ENCODE measurements at places on chromosomes 12 and 14.

GRCh38 chr12:41361738-41362137 lies 173.6 kb downstream of the PDZRN4 start:
- no peak for DNase-seq

DNA sequence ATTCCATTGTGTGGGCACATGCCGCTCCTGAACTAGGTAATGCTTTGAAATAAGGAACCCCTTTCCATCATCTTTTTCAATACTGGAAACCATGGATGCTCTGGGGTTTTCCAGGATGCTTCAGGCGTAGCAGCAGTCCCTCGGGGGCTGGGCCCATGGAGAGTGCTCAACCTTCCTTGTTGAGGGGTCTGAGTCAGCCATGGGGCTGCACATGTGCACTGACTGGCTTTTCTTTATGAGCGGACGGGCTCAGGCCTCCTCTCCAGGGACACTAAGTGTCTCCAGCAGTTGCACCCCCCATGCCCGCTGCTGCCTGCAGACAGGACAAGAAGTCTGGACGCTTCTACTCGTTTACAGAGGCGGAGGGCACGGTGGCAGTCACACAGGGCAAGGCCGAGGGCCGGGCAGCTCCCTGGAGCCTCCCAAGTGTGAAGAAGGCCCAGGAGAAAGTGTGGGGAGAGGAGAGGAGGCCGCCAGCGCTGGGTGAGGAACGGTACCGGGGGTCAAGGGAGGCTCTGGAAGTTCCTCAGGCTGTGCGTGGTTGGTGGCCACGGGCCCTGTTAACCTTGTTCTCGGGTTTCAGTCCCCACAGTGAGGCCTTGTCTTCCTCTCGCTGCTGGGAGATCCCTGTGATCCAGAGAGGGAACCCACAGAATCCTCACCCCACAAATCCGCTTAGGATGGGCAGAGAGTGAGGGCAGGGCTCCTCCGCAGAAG lies 51.2 kb downstream of the TEAD4 start:
- no peak for DNase-seq

DNA sequence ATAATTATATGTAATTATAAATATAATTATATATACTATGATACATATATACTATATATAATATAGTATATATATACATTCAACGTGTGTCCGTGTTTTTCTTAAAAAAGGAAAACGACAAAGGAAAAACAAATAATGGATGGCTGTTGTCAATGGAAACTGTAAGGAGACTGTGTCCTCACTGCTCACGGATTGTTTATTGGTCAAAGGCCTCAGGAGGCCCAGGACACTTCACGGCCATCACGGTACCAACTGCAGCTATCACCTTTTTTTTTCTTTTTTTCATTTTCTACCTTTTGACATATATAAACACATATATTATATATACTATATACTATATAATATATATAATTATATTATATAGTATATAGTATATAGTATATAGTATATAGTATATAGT lies 113.4 kb downstream of the SPTSSA start:
- no peak for DNase-seq

GRCh38 chr12:94263905-94264561 lies 115.7 kb downstream of the PLXNC1 start:
- no peak for DNase-seq

DNA sequence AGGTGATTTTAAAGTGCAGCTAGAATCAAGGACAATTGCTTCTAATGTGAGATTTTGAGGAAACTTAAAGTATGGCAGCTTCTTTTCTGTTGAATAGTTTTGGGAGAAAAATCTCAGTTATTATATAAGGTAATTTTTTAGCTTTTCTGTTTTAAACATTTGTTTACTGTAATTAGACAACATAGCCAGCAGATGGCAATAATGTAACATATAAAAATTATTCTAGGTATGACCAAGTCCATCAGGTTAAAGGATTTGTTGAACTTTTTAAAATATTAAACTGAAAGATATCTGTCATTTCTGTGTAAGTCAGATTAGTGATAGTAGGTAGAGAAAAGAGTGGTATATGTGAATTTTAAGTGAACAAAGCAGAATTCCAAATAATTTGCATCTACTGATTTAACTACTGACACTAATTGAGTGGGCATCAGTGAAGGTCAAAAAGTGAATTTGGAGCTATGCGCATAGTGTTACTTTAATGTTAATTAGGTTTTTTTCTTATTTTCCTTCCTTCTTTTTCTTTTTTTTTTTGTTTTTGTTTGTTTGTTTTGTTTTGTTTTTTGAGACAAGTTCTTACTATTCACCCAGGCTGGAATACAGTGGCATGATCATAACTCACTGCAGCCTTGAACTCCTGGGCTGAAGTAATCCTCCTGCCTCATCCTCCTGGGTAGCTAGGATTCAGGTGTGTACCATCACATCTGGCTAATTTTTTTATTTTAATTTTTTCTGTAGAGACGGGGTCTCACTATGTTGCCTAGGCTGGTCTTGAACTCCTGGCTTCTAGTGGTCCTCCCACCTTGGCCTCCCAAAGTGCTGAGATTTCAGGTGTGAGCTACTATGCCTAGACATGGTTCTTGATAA lies 18.6 kb downstream of the PRORP start:
- no peak for DNase-seq

GRCh38 chr12:44155358-44155757 lies 319.5 kb downstream of the TMEM117 start:
- no peak for DNase-seq

DNA sequence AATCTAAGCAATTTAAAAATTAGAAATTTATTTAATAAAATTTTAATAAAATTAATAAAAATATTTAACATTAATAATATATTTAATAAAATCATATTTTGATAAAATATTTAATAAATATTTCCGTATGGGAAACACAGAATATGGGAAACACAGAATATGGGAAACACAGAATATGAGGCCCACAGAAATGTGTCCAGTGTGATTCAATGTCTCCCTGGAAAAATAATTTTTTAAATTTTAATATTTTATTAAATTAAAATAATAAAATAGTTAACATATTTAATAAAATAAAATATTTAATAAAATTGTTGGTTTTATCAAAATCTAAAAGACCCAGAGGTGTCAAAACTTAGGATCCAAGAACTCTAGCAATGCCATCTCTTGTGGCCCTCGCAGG lies 186.4 kb downstream of the TMEM132D start:
- DNase-seq: no peak

Measured in HuH-7.5 (cell line).